ENCODE measurements at places on chromosomes 7 and 10. TPM values are rescaled to one million over a fixed set of nuclear protein-coding genes. Genes with fewer than 3 reads are reported as not detected.

GRCh38 chr10:112763916-112764520, 186.0 kb upstream of the TCF7L2 start:
- no peak overlapping the region for H3K27ac ChIP-seq
- no peak overlapping the region for H3K4me3 ChIP-seq
- H3K4me1 ChIP-seq: no peaks in the 10 kb centered on the region
- H3K27me3 ChIP-seq: no peaks in the 10 kb centered on the region
- no peak for DNase-seq
- no peaks in the 10 kb centered on the region for H3K36me3 ChIP-seq

Gene ACSM6
- not detected for total RNA-seq

DNA sequence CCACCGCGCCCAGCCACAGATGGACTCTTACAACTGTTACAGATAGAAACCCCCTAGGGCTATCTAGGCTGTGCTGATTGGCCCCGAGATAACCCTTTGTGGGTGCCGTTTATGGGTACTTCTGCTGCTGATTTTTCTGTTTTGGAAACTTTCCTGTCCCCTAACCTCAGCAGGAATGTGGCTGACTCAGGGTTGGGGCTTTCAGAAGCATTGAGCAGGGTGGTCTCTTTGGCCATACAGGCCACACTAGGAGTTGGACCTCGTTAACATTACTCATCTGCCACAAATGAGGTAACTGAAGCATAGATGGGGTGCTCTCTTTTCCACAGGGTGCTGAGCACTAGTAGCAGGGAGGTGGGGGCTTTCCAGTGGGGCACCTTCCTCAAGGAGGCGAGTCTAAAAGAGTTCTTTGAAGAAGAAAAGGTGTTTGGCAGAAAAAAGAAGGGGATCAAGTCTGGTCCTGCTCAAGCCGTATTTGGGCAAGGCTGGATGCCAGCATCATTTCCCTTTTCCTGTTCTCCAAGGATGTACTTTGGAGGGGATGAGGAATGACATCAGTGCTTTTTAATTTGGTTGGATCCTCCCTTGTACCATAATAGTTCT, 6.4 kb downstream of the ZSCAN25 start:
- H3K4me1 ChIP-seq: no peaks in the 10 kb centered on the region
- H3K27me3 ChIP-seq: no peaks in the 10 kb centered on the region
- no peak overlapping the region for H3K27ac ChIP-seq
- DNase-seq: no peak
- H3K36me3 ChIP-seq: peaks cover 11% of the 10 kb centered on the region
- no peak overlapping the region for H3K4me3 ChIP-seq

DNA sequence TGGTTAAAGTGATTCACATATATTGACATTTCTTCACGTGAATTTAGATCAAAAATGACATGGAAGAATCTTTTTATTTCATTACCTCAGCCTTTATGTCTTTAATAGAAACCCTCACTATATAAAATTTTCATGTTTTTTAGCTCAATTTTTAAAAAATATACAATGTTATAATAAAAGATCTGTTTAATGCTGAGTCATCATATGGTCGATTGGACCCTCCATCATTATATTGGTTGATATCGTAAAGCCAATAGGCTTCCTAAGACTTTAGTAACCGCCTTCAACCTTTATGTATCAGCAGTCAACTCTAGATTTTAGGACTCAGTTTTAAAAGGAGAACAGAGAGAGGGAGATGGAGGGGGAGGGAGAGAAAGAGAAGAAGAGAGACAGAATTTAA, 162.3 kb upstream of the FERD3L start:
- H3K4me3 ChIP-seq: no peak overlapping the region
- peaks cover 2% of the 10 kb centered on the region for H3K27me3 ChIP-seq
- no peaks in the 10 kb centered on the region for H3K36me3 ChIP-seq
- H3K4me1 ChIP-seq: no peaks in the 10 kb centered on the region

GRCh38 chr10:83987216-83987615, 152.1 kb upstream of the GHITM start:
- H3K27me3 ChIP-seq: no peaks in the 10 kb centered on the region
- no peak overlapping the region for H3K4me3 ChIP-seq
- no peak for DNase-seq
- H3K36me3 ChIP-seq: no peaks in the 10 kb centered on the region
- H3K27ac ChIP-seq: no peak overlapping the region
